NCI-H2029 treated with DMSO at 0.1 percent for 48 hours (cell line): ENCODE measurements at places on chromosomes 3 and 15.

- no peak for DNase-seq
Measured at GRCh38 chr15:62841891-62842559, 200.5 kb upstream of the TPM1 start.

DNA sequence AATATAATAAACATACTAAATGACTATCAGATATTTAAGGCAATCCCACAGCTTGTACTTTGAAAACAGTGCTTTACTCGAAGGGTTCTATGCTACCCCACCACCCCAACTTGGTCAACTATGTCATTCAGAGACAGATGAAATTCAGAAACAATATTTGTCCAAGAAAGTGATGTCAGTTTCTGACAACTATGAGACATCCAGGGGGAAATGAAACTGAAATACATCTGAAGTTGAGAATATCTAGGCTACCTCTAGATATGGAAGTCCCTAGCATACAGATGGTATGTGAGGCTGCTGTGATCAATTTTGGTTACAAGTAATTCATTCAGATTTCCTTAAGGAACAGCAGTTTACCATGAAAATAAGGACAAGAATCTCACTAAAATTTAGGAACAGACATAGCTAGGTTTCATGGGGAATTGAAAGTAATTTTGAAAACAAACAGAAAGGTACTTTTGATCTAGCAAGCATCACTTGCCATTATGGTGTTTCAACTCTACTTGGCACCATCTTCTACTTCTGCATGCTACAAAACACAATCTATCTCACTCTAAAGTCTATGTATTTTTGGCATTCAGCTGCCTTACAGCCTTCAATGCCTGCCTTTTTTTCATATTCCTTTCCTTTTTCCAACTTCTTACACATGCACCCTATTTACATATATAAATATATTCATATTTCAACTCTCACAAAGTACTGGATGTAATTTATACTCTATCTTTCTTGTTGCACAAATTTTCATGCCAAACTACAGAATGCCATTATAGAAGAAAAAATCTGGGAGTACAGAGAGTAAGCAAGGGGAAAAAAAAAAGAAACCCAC, 21.7 kb downstream of the ATG3 start:
- DNase-seq = no peak

- no peak for DNase-seq
Measured at GRCh38 chr3:4551051-4551711, 58.0 kb downstream of the ITPR1 start.

DNA sequence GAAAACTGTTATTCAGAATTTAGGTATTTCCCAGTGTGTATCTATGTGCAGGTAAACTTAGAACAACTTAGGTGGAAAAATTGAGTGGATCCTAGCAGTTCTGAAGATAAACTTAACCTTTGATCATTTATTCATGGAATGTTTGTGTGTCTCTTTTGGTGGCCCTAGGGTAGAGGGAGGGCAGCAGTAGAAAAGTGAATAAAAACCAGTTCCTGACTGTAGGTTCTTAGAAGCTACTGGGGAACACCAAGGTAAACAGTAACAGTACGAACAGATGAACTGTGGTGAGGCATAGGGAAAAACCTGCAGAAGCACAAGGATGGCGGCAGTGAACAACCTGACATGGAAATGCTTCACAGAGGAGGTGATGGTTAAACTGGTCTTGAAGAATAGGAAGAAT, 2.5 kb downstream of the SNRK start:
- DNase-seq = no peak

GRCh38 chr3:131728898-131729642, 226.3 kb upstream of the MRPL3 start:
- DNase-seq = no peak

- peak; percentile 19 for DNase-seq
Measured at GRCh38 chr15:89171136-89172072, 50.0 kb downstream of the RLBP1 start.

GRCh38 chr15:89575146-89575655, at the start of gene TICRR:
Gene TICRR, plus strand, starts transcription at chr15:89575469. Its CDS starts 118 bp downstream, at chr15:89575587.
- DNase-seq = peak; percentile 89

- no peak for DNase-seq
Measured at GRCh38 chr15:58992181-58992580, 4.7 kb downstream of the RNF111 start.

- no peak for DNase-seq
Measured at GRCh38 chr3:189530822-189531221, 100.4 kb upstream of the TP63 start.

DNA sequence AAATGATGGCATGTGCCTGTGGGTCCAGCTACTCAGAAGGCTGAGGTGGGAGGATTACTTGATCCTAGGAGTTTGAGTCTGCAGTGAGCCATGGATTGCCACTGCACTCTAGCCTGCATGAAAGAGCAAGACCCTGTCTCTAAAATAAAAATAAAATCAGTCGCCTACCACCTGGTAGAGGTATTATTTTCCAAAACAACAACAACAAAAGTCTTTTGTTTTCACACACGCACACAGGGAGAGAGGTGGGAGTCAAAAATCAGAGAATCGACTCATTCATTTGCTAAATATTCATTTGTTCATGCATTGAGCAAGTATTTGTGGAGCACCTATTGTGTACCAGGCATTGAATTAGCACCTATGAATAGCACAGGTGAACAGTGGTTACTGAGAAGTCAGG, 218.1 kb downstream of the LRTM1 start:
- DNase-seq = no peak

DNA sequence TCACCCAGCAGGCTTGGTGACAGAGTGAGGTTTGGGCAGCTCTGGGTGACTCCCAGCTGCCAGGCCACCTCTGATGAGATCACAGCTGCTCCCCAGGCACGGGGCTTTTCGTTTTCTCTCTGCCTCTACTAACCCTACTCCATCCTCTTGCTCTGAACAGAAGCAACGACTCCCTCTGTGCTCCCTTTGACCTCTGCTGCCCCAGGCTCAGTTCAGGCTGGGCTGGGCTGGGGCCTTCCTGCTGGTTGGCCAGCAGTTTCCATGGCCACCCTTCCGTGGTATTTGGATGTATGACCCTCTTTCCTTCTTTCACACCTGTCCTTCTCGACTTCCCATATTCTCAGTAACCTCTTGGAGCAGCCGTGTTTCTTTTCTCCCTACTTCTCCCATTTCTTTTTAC, 8.6 kb downstream of the RGMA start:
- no peak for DNase-seq

- DNase-seq = no peak
Measured at GRCh38 chr3:145094355-145094941, 1066.5 kb downstream of the PLOD2 start.

DNA sequence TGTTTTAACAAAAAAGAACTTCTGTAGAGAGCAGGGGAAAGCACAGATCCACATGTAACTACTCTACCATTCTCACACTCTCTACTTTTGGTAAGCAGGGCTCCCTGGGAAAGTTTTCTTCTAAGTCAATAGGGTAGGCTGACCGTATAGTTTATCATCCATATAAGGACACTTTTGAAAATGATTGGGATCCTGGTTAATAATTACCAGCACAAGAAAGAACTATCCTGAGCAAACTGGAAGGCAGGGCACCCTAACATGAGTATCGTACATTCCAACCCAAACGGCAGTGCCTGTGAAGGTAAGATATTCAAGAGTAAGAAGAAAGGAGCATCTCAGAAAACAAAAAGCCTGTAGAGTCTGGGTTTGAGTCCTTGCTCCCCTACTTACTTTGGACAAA, 22.1 kb downstream of the SUSD5 start:
- DNase-seq = no peak
